ENCODE measurements at places on chromosomes 5 and 9. TPM values are rescaled to one million over a fixed set of nuclear protein-coding genes. Genes with fewer than 3 reads are reported as not detected.
A peak's percentile ranks its signal among the peaks of the same experiment; 100 is the strongest.

GRCh38 chr5:33423018-33423630 is 17.6 kb upstream of the TARS1 start:
- DNase-seq, result no peak

GRCh38 chr5:158838781-158839180 is 260.9 kb downstream of the EBF1 start:
- DNase-seq, result no peak

DNA sequence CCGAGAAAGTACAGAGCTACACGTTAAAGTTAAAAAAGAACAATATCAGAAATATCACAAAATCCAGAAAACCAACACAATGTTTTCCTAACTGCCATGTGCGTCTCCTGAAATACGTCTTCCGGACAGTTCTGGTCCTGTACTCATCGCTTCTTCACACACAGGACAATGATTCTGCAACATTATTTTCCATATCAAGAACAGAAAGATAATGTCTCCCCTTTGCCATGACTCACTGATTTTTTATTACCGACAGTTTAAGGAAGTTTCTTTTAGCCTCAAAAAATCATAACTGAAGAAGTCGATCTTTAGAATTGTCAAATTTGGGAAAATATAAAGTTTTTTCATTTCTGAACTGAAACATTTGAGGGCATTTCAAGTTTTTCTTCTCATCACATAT is 2.5 kb downstream of the TBC1D9B start:
- DNase-seq, result no peak

GRCh38 chr5:116144103-116144502 is 59.3 kb downstream of the COMMD10 start:
- DNase-seq, result no peak

DNA sequence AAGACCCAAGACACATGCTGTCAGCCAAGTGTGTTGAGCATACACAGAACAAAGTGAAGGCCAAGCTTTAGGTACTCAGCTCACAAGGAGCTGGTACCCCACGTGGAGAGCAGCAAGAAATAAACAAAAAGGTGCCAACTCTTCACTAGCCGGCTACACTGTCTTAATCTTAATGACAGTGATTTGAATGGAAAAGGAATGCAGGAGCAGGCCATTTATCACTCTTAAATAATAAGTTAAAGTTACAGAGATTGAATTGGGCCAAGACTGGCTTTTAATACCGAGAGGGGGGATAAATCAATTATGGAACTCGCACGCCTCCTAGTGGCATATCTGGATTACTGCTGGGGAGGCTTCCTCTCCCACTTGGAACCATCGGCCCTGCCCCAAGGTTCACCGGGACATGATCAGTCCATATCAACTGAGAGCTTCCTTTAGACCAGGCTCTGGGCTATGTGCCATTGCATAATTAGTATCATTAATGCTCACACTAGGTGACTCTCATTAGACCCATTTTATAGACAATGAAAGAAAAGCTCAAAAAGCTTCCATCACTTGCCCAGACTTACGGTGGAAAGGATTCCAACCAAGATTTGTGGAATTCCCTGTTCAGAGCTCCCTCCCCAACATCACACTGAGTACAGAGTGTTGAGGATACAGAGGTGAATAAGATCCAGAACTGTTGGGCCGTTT is 94.0 kb downstream of the ACTL7B start:
- peak; percentile 13 for DNase-seq

- DNase-seq, result no peak
Observed at GRCh38 chr5:113378081-113378480, 56.7 kb downstream of the TSSK1B start.

DNA sequence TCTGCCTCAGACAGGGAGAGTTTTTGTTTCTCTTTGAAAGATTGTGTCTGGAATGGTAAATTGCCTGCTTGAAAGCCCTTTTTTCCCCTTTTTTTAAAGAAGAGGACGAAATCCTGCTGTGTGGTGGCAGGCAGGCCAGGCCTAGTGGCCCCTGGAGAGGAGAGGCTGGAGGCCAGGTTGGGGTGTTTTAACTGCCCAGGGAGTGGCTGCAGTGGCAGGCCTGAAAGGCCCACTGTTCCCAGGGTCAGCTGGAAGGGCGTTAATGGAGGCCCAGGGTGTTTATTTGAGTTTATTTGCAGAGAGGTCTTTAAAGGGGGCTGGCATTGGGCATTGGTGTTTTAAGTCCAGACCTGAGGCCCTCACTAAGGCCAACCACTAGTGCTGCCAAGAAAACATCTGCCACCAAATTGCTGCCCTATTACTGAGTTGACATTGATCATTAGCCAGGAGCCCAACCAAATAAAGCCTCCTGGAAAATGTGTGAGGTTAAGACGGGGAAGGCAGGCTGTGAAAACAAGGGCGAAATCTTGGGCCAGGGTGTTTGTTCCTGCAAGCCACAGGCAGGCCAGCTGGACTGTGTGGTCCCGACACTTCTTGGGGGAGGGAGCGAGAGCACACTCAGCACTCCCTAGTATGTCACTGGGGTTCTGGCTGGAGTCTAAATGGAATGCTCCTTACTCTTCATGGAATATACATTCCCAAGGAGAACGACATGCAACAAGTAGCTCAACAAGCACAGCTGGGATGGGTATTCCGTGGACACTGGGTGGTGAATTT is 5.0 kb downstream of the JADE2 start:
- no peak for DNase-seq

GARIN3 gene
- not detected for polyA plus RNA-seq

ESM1 gene
- polyA plus RNA-seq, result 0.35 TPM

- DNase-seq, result no peak
Observed at GRCh38 chr5:173329491-173330337, 1.5 kb upstream of the STC2 start.

CARTPT gene
- not detected for polyA plus RNA-seq

GRCh38 chr5:71949772-71950171 is 157.5 kb upstream of the MAP1B start:
- DNase-seq, result no peak

DNA sequence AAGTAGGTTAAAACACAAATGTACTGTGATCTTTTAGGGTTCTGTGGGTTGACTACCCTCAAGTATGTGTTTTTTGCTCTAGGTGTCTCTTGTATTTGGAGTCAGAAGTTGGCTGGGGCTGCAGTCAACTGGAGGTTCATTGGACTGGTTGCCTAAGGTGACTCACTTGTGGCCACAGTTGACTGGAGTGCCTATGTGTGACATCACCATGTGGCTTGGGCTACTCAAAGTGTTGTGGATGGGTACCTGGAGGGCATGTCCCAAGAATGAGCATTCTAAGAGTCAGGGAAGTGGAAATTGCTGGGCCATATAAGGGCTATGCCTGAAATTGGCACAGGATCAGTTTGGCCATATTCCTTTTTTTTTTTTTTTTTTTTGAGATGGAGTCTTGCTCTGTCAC is 27.4 kb downstream of the SNX30 start:
- no peak for DNase-seq

GRCh38 chr5:81717860-81718259 is 33.0 kb downstream of the SSBP2 start:
- DNase-seq, result peak; percentile 44

DNA sequence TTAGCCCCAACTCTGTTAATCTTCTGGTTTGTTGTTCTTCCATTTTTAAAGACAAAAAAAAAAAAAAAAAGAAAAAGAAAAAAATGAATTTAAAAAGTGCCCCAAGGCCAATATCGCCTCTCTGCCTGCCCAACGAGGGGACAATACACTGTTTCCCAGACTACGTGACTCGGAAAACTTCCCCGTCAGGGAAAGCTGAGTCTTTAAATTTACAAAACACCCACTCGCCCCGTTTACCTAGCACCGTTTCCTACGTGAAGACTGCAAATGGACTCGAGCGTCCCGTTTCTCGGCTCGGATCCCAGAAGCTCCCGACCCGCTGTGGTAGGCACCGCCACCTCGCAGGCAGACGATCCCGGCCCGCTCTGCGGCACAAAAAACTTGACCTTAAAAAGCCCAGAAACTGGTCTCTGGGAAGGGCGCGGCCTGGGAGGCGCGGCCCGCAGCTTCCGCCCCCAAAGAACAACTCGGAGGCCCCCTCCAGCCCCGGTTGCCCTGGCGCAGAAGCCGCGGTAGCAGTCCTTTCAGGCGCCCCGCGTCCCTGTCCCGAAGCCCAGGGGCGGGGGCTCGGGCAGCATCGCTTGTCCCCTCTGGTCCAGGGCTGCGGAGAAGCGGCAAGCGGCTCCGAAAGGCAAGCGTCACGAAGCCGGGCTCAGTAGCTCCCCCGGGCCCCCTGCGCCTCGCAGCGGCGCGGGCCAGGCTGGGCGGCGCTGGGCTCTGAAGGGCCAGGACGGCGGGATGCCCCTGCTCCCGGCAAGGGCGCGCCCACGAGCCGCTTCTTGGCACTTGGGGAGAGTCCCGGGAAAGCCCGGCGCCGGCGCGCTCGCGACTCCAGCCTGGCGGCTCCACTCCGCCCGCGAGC is at the start of gene GCNT4:
TSS of gene GCNT4 (minus strand) at position 367 of the 862 bp plus-strand sequence. CDS start 22,521 bp downstream, outside the sequence.
- no peak for DNase-seq

FGF1 gene
- 6.3 TPM for polyA plus RNA-seq

GRCh38 chr5:17118631-17119030 is 98.8 kb upstream of the BASP1 start:
- peak; percentile 59 for DNase-seq

IGIP gene
- polyA plus RNA-seq, result 1.6 TPM

Measured in AG04450 (cell line).